ENCODE measurements at places on chromosomes 7 and 10.
A peak's percentile ranks its signal among the peaks of the same experiment; 100 is the strongest.

GRCh38 chr7:43649755-43650274 lies 66.9 kb downstream of the STK17A start:
- peak; percentile 29 for DNase-seq

DNA sequence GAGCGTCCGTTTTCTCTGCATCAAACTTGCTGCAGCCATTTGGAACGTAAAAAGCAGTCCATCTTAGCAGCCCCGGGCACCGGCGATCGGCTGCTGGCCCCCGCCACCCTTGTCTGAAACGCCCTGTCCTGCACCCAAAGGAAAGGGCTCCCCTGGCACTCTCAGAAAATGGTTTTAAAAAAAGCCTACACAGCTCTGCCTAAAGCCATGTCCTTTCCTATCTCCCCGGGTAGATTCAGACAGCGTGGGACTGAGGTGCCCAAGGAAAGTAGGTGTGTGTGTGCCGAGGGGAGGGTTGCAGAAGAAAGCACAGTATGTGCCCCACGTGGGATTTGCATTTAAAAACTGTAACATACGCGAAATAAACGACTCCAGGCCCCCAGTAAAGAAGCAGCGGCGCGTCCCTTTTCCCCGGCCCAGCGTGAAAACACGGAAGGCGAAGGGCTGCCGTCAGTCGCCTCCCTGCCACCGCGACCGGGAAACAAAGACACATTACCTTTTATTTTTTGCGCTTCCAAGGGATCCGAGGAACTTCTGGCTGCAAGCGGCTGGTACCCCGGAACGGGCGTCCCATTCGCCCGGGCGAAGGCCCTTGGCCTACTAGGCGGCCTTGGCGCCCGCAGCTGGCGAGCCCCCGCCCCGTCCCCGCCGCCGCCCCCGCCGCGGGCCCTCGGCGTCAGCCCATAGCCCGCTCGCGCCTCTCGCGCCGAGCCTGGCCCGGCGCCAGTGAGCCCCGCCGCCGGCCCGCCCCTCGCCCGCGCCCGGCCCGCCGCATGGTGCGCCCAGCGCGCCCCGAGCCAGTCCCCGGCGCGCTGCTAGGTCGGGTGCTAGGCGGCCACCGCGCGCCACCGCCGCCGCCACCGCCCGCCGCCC lies 304.6 kb downstream of the PRPF18 start:
- no peak for DNase-seq

GRCh38 chr7:74478671-74479065 lies 25.0 kb downstream of the GTF2IRD1 start:
- DNase-seq, result no peak

DNA sequence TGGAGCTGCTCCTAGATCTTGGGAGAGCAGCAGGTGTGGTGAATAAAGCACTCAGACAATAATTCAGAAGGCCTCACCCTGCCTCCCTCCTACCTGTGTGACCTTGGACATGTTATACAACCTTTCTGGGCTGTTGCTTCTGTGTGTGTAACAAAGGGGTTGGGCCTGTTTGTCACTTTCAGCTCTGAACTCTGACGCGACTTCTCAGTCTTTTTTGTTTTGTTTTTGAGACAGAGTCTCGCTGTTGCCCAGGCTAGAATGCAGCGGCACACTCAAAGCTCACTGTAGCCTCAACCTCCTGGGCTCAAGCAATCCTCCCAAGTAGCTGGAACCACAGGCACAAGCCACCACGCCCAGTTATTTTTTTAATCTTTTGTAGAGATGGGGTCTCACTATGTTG lies 89.3 kb downstream of the DNMBP start:
- DNase-seq, result no peak

DNA sequence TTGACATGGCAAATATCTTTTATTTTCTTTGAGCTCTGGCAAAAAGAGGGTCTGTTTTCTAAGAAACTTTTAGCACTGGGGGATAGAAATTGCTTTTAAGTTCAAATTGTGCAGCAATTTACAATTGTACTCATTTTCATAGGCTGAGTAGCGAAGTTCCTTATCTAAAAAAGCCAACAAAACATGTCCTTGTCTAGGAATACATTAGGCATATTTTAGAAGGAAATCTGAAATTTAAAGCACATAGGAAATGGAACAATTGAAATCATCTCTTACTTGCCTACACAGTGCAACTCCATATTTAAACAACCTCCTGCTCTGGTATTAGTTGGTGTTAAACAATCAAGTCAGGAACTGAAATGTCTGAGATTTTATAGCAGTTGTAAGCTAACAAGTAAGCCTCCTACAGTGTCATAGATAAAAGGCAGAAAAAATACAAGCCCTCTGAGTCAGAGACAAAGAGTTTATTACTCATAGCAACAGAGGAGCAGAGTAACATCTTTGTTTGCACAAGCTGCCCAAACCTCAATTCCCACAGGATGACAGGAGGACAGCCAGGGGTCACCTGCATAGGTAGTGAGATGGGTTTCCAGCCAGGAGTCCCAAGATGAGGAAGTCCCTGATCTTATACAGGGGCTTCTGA lies 280.2 kb upstream of the HGF start:
- DNase-seq, result no peak

GRCh38 chr10:112363696-112364688 lies 9.9 kb upstream of the ACSL5 start:
- DNase-seq, result no peak

GRCh38 chr10:77027576-77027975 lies 610.0 kb downstream of the KCNMA1 start:
- DNase-seq, result no peak

GRCh38 chr7:149833495-149834130 lies 4.6 kb upstream of the ZNF862 start:
- DNase-seq, result no peak

DNA sequence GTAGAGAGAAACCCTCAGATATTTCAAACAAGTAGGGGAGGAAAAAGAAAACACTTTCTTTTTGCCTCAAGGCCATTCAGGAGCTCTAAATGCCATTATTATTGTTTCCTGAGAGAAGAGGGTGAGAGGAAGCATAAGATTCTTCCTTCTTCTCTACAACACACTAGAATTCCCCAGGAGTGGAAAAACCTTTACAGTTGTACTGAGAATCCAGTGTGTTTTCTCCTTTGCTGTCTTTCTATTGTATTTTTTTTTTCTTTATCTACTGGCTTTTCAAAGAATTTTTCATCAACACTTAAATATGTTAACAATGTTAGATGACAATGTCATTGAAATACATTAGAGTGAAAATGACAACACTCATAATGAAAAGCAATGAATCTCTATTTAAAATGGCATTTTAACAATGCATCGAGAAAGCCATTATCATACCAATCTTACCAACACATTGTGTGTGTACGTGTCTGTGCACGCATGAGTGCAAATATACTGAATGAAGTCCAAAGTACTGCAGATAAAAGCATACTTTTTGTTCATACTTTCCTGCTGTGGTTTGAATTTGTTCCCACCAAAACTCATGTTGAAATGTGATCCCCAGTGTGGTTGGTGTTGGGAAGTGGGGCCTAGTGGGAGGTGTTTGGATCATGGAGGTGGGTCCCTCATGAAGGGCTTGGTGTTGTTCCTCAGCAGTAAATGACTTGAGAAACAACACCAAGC lies 24.2 kb upstream of the MACC1 start:
- no peak for DNase-seq

- DNase-seq, result no peak
Observed at GRCh38 chr7:93955304-93955703, 33.8 kb downstream of the GNG11 start.

- no peak for DNase-seq
Observed at GRCh38 chr10:5293691-5294550, 70.8 kb upstream of the UCN3 start.

GRCh38 chr7:10723832-10724231 lies 249.8 kb upstream of the PHF14 start:
- no peak for DNase-seq

GRCh38 chr10:29081951-29082685 lies 206.8 kb upstream of the LYZL1 start:
- DNase-seq, result no peak

- DNase-seq, result no peak
Observed at GRCh38 chr10:80579181-80579763, 41.6 kb downstream of the SH2D4B start.

- no peak for DNase-seq
Observed at GRCh38 chr10:66467042-66467441, 458.8 kb upstream of the LRRTM3 start.

DNA sequence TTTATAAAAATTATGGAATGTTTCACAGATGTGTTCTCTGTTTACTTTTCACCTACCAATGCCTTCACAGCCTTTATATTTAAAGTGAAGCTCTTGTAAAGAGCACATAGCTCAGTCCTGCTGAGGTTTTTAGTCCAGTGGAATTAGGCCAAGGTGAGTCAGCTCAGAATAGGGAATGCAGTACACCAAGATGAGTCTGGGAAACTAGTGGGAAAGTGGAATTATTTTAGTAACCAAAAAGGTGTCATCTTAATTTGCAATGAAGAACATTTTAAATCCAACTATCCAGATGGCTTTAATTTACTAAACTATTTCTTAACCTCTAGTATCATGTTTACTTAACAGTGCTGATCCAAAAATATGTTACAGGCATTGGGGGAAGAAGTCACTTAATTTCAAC lies 236.3 kb upstream of the CTBP2 start:
- DNase-seq, result no peak

DNA sequence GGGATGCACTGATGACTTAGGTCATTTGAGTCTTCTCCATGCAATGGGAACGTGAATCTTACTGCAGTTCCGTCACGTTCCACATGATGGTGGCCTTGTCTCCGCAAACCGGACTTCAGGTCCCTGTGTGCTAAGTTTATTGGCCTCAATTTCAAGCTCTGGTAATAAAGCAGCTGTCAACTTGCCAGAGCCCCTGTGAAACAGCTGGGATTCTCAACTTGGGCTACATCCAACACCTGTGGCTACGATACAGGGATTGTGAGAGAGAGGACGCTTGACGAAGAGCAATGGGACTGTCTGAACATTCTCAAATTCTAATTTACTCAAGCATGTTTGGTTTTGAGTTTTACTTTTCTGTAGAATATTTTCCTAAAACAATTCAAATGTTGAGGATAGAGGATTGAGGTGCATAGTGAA lies 174.2 kb downstream of the PTN start:
- DNase-seq, result no peak

DNA sequence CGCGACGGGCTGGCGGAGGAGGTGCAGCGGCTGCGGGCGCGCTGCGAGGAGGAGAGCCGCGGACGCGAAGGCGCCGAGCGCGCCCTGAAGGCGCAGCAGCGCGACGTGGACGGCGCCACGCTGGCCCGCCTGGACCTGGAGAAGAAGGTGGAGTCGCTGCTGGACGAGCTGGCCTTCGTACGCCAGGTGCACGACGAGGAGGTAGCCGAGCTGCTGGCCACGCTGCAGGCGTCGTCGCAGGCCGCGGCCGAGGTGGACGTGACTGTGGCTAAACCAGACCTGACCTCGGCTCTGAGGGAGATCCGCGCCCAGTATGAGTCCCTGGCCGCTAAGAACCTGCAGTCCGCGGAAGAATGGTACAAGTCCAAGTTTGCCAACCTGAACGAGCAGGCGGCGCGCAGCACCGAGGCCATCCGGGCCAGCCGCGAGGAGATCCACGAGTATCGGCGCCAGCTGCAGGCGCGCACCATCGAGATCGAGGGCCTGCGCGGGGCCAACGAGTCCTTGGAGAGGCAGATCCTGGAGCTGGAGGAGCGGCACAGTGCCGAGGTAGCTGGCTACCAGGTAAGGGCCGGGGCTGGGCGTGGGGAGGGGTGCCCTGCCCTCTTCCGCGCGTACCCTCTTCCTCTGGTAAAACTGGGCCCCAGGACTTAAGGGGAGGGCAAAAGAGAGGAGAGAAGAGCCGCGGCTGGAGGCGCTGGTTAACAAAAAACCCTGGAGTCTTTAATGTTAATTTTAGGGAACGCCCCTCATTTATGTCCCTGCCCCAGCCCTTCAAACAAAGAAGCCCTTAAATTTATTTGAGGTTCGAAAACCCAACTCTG lies 987 bp downstream of the INA start:
- DNase-seq, result no peak

DNA sequence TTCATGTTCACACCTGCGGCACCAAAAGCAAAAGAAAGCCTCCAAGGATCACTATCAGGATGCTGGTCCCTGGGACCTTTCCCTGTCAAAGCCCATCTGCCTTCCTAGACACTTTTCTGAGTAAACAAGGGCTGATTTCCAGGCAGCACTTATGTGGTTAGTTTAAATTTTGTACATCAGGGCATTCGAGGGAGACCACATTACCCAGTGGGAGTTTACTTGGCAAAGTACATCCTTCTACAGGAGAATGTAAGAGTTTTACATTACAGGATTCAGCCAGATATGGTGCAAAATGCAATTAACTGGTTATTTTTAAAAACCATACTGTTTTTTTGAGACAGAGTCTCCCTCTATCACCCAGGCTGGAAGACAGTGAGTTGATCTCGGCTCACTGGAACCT lies 132.1 kb downstream of the CSTF2T start:
- no peak for DNase-seq

DNA sequence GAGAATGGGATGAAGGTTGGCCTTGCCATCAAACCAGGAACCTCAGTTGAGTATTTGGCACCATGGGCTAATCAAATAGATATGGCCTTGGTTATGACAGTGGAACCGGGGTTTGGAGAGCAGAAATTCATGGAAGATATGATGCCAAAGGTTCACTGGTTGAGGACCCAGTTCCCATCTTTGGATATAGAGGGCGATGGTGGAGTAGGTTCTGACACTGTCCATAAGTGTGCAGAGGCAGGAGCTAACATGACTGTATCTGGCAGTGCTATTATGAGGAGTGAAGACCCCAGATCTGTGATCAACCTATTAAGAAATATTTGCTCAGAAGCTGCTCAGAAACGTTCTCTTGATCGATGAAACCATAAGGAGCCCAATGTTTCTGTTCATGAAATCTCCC lies 637 bp downstream of the RPEL1 start:
- DNase-seq, result no peak

GRCh38 chr10:25226775-25227682 lies 52.2 kb downstream of the GPR158 start:
- no peak for DNase-seq

GRCh38 chr10:50325449-50326171 lies 74.3 kb upstream of the ASAH2 start:
- no peak for DNase-seq

DNA sequence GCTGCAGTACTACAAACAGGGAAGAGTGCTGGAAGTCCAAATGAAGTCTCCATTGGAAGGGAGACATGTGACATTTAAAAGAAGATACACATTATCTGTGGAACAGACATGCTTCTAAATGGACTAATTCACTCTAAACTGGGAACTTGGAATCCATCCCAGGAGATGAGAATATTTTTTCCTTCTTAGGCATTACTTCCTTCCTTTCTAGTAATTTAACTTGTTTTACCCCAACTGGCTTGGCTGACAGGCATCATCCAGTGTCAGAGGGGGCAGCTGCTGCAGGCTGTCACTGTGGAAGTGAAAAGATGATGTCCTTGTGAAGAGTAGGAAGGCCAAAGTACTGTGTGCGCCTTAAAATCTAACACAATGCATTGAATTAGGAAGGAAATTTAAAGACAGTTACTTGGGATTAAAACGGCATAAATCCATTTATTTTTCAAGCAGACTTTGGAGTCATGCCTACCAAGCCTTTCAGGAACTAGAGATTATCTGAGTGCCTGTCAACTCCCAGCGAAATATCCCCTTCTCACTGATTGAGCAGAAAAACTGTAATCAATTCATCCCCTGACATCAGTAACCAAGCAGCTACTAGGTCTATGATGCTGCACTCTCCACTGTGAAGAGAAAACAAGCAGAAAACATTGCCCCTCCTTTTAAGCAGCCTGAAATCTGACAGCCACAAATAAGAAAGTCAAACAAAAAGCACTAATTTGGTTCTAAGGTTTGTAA lies 161.2 kb downstream of the DGKI start:
- DNase-seq, result no peak
